ENCODE measurements at places on chromosomes 2 and 18.

- DNase-seq: no peak
These were observed 1064.1 kb upstream of the CNTNAP5 start for GRCh38 chr2:122960759-122961641.

DNA sequence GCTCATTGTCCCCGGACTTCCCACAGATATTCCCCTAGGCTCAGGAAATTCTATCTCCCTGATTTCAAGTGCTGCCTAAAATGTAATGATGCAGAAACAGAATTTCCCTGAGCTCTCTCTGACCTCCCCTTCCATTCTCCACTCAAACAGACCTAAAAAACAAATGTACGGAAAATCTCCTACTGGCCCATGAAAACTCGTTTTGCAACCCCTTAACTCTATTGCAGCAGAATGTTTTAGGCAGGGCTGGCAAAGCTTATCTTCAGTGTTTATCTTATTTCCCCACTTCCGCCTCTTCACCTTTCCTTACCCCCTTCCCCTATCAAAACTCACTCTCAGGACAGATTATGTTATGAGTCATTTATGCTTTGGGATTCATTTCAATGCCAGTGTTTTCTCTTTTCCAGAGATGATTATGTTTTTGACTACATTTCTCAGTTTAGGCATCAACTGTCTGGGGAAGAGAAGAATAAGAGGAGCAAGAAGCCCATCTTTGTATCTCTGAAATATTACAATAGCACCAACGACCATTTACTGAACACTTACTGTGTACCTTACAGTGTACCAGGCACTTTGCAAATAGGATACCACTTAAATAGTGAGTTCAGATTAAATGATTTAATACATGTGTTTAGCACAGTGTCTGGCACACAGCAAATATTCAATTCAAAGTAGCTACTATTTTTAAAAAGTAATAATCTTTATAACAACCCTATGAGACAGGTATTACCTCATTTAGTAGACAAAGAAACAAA, 53.9 kb upstream of the STPG4 start:
- DNase-seq: no peak

DNA sequence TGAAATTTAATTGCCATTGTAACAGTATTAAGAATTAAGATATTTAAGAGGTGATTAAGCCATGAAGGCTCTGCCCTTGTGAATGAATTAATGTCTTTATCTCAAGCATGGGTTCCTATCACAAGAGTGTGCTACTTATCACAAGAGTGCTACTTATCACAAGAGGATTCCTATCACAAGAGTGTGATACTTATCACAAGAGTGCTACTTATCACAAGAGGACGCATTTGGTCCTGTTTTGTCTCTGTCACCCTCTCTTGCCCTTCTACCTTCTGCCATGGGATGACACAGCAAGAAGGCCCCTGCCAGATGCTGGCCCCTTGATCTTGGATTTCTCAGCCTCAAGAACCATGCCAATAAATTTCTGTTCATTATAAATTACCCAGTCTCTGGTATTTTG, 13.2 kb upstream of the COL5A2 start:
- no peak for DNase-seq

- DNase-seq: no peak
These were observed 206.7 kb upstream of the RBBP8 start for GRCh38 chr18:22726469-22726868.

DNA sequence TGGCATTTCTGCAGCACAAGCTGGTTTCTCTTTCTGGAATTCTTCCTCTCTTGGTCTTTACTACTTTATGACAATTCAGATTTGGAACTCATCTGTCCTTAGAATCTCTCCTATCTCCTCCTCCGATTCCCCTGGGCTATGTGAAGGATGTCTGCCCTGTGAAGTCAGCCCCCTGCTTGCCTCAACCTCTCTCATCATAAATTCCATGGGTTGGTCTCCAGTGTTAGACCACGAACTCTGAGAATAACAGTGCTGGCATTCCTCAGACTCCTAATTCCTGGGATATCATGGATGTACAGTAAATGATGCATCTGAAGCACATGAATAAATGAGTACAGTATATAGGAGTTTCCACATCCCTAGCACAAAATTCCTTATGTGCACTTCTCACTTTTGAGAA, 21.0 kb upstream of the CYRIA start:
- DNase-seq: no peak

GRCh38 chr2:237878321-237879057, 19.1 kb downstream of the RAMP1 start:
- DNase-seq: no peak

DNA sequence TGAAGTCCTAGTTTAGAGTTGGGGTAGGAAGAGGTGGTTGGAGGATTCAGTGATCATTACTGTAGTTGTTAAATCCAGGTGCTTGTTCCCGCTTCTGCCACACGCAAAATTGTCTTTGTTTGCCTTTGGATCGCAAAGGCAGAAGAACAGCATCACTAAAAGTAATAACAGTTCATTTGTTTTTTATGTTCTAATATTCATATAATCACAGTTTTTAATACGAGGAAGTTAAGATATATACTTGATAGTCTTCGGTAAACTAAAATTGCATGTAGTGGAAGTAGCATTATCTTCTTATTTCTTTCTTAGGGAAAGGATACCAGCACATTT, 365 bp downstream of the NDUFB3 start:
- DNase-seq: no peak

DNA sequence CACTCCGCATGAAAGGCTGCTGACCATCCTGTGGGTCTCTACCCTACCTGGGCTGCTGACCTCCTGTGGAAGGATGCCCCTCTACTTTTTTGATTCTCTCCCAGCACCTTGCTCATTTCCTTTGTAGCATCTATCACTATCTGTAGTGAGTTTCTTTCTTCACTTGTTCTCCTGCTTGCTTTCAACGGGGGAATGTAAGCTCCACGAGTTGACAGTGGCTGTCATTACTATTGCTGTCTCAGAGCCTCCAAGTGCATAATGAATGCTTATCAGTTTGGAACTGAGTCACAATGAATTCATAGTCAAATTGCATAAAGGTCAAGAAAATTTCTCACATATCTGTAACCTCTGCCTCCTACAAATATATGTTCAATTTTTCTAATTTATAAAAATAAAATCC, 477.7 kb downstream of the PLCL1 start:
- no peak for DNase-seq
